ENCODE measurements at places on chromosomes 3 and 15.

DNA sequence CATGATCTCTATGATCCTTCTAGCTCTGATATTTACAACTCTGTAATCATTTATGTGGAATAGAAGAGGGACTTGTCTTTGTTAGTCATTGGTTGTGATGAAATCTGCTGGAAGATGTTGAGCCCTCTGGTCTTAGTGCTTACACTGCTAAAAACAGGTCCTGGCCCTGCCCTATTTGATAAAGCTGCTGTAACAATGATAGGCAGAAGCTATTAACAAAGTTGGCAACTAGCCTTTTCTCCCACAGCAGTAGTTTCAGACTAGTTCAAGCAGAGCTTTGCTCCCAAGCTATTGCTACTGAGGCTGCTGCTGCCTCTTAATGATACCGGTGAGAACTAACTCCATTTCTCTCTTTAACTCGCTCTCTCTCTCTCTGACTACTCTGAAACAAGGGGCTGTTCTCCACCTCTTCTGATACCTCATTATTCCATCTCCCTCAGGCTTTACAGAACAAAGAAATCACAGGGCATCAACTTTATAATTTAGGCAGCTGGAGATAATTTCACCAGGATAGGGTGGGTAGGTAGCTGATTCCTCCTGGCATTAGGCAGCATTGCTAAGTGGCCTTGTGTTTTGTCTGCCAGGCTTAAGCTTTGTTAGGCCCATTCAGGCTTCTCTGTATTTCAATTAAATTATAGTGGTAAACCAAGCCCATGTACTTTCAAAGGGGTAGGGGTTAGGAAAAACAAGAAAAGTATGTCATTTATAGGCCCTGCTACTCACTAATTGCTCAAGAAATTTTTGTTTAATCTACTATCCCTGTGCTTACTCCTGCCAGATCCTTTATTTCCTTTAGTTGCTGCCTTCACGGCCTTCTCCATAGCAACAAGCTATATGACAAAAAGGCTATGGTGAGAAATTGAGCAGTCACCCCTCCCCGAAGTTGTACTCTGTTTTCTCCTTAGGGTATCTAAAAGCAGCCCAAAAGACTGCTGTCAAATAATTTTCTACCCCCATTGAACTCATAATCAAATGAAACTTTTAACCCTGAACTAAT is 139.6 kb downstream of the RBPMS2 start:
- no peak for DNase-seq

DNA sequence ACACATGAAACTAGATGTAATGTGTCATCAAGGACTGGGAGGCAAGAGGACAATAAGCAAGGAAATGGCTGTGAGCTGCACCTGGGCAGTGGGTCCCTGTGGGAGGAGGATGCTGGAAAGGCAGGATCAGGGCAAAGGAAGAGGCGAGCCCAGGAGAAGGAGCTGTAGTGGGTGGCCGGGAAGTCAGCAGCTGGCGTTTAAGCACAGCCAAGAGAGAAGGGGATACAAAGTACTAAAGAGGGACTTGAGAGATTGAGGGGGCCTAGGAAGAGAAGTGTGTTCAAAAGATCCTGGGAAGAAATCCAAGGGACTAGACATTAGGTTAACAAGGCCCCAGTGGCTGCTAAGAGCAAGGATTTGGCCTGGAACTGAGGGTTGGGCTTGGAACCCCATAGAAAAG is 188.5 kb upstream of the SLC24A5 start:
- no peak for DNase-seq

- no peak for DNase-seq
These were observed 109.3 kb downstream of the ZIC1 start for GRCh38 chr3:147518465-147518864.

DNA sequence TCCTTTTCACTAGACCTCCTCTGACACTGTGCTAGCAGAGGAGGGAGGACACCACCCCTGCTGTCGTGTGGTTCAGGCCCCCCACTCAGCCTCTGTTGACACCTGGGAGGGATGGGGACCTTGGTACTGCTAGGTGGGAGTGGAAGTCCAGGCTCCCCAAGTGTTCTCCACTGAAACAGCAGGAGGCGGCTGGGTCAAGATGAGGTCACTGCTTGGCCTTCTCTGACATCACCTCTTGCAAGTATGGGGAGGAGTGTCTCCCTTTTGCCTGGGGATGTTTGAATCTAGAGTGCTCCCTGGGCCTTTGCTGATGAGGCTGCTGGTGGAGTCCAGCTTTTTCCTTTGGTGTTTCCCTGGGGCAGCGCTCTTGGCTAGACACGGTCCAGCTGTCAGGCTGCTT is 101.5 kb downstream of the CHRNA7 start:
- no peak for DNase-seq

- DNase-seq, result no peak
These were observed 11.6 kb downstream of the THBS1 start for GRCh38 chr15:39592500-39592899.

DNA sequence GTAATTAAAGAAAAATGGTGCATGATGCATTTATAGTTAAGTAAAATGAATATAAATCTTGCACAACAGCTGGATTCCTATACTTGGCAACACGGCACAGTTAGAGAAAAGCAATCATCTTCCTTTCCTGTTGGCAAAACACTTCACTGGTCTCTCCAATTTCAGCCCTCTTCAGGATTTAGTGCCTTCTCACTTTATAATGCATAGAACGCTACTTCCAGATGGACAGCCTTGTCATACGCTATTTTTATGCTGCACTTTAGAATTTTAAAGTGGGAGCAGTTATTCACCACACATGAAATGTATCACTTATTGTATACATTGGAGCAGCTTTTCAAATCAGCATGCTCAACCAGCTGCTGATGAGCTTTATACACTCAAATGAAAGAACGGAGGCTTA is 194.4 kb upstream of the GBE1 start:
- DNase-seq, result no peak

GRCh38 chr3:99929745-99930139 is 112.1 kb downstream of the CMSS1 start:
- DNase-seq, result no peak

GRCh38 chr3:11379824-11380701 is 107.9 kb downstream of the ATG7 start:
- no peak for DNase-seq

DNA sequence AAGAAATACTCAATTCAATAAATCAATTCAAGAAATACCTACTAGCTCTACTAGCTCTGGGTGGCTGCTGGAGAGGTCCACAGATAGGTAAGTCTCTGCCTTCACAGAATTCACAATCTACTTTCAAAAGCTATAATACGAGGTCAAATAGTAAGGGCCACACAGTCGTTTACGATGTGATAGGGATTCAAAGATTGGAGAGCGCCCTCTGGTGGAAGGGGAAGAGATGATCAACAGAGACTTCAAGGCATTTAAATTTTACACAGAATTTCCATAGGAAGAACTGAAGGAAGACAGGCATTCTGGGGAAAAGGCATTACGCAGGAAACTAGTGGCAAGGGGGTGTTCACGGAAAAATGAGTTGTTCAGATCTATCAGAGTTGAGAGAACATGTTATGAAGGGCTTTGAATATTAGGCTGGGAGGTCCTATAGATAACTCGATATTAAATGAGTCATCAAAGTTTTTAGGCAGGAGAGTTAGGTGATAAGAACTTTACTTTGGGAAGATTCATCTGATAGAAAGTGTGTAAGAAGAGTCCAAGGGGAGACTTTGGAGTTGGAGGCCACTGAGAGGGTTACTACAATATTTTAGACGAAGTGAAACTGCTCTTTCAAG is 128.8 kb downstream of the FRMD5 start:
- peak; percentile 55 for DNase-seq

- no peak for DNase-seq
These were observed 492.2 kb downstream of the CNTN3 start for GRCh38 chr3:74122281-74122680.

- DNase-seq, result no peak
These were observed 790.1 kb downstream of the PLOD2 start for GRCh38 chr3:145370870-145371269.

DNA sequence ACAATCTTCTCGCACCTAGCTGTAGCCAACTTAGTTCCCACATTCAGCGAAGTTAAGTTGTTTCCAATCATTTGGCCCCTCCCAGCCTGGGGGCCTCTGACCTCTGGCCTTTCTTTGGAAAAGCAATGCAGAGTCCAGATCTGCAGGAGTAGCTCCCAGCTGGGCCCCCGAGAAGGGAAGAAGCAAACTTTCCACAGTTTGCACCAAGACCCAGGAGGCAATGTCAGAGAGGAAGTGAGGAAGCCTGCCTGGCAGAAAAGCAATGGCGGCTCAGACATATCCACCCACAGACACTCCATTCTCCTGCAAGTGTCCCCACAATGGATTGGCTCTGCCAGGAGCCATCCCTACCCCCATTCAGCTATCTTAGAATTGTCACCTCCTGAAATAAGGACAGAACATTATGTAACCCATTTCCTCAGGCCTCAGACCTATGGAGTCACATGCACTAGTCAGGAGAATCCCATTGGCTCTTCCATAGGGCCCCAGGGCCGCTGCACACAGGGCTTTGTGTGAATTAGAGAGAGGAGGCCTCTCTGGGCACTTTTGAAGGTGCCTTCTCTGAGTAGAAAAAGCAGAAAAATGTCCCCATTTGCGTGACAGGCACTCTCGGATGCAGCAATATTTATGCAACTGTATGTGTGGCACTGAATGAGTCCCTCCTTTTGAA is 3.0 kb upstream of the BUB1B start:
- no peak for DNase-seq

GRCh38 chr3:34793057-34793456 is 846.3 kb upstream of the ARPP21 start:
- no peak for DNase-seq

DNA sequence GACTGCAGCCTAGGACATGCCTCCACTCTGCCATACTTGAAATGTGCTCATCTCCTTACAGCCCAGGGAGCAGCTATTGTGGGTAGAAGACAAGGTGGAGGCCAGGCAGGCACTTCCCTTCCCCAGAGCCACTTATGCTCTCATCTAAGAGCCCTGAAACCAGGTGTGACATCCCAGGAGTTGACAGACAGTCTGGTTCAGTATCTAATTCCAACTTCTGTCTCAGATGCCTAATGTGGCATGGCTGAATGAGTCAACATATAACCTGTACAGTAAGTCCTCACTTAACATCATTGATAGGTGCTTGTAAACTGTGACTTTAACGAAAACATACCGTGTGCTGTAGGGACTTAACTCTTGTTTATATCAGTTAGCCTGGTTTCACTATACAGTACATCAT is 1.2 kb upstream of the CAPN3 start:
- no peak for DNase-seq

DNA sequence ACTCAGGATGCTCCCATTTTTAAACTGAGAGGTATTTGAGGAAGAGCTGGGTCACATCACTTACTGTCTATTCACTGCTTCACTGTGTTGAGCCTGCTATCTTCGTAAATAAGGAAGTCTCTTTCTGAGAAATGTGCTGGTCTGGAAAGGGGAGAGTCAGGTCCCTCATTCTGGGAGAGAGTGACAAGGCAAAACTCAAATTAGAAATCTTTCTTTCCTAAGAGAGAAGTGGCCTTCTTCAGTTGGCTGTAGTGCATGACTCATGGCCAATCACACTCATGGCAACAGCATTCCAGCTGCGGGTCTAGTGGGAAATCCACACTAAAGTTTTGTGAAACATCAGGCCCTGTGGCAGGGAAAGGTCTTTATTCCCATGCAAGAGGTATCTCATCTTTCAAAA is 11.5 kb upstream of the TIMP4 start:
- no peak for DNase-seq

DNA sequence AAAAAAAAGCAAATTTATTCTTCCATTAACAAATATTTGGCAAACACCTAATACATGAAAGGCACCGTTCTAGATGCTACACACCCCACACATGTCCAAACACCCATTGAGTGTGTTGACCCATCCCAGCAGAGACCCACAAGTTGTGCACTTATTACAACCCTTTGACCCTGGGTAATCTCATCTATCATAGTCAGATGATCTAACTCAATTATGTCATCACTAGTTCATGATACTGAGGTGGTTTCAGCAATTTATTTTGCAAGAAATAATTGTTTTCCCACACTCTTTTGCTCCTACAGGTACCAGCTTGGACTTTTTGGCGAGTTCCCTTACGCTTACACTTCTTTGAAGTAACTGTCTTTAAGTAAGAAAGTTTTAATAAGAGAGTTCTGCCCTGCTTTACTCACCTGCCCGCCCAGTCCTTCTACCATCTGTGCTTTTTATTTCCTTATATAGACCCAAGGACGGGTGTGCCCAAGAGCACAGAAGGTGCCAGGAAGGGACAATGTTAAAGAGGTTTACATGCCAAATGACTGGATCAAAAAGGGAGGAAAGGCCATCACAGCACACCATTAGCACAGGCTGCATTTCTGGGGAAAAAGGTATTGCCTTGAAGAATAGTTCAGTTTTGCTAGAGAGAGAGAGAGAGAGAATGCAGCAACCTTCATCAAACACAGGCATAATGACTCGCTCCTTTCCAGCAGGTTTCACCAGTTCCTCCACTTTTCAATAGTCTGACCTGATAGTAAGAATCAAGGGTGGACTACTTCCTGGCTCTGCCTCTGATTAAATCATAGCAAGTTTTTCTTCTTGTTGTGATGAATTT is 54.5 kb upstream of the ATP11B start:
- DNase-seq, result no peak

DNA sequence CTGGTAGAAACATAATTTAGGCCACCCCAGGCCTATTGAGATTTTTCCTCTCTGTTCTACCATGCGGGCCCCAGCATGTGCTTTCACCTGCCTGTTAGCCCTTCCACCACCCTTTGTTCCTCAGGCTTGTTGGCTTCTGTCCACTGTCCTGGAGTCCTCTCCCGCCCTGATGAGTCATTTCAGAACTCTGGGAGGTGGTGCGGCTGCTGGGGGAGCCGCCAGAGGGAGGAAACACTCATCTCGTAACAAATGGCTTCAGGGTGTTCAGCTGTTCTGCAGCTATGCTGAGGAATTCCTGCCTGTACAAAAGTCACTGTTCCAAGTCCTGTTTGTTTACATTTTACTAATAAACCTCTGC is 36.3 kb downstream of the LRTM1 start:
- DNase-seq, result no peak

DNA sequence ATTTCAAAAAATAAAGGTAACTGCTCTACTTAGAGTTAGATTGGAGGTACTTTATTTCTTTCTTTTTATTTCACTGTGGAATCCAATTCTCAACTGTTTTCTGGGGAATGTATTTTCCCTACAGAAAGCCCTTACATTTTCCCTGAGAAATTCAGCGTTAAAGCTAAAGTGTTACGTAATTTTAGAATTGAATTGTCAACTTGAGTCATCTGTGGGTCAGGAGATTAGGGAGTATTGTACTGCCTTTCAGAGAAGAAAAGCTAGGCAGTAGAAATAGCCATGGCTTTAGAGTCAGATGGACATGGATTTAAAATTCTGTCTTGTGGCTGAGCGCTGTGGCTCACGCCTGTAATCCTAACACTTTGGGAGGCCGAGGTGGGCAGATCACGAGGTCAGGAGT is 728.6 kb downstream of the ROBO1 start:
- no peak for DNase-seq

- DNase-seq, result no peak
These were observed 122.0 kb downstream of the TFDP2 start for GRCh38 chr3:142027300-142027699.

Measured in germinal center (tissue), 1 donor.